ENCODE measurements at places on chromosomes 11 and 22.

DNA sequence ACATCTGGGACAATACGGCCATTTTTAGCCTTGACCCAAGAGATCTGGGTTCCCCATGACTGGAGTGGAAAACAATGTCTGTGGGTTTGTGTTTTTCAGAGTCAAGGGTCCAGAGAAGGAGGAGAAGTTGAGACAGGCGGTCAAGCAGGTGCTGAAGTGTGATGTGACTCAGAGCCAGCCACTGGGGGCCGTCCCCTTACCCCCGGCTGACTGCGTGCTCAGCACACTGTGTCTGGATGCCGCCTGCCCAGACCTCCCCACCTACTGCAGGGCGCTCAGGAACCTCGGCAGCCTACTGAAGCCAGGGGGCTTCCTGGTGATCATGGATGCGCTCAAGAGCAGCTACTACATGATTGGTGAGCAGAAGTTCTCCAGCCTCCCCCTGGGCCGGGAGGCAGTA is 15.7 kb downstream of the NNMT start:
- DNase-seq: no peak

DNA sequence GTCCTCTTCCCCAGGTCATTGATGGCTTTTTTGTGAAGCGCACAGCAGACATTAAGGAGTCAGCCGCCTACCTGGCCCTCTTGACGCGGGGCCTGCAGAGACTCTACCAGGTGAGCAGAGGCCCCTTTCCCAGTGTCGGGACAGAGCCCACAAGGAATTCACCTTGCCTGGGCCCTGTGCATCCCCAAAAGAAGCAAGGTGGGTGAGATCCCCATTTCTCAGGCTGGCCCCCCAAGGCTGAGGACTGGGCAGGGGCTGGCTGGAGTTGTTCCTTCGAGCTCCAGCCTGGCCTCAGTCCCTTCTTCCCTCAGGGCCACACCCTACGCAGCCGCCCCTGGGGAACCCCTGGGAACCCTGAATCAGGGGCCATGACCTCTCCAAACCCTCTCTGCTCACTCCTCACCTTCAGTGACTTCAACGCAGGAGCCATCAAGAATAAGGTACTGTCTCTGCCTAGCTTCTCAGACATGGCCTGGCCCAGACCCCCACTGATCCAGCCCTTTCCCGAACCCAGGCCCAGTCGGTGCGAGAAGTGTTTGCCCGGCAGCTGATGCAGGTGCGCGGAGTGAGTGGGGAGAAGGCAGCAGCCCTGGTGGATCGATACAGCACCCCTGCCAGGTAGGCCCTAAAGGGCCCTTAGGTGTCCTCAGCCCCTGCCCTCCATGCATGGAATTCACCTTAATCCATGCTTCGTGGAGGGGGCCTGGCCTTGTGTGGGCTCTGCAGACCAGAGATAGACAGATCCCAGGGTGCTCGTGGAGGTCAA is 4.7 kb downstream of the MUS81 start:
- DNase-seq: no peak

DNA sequence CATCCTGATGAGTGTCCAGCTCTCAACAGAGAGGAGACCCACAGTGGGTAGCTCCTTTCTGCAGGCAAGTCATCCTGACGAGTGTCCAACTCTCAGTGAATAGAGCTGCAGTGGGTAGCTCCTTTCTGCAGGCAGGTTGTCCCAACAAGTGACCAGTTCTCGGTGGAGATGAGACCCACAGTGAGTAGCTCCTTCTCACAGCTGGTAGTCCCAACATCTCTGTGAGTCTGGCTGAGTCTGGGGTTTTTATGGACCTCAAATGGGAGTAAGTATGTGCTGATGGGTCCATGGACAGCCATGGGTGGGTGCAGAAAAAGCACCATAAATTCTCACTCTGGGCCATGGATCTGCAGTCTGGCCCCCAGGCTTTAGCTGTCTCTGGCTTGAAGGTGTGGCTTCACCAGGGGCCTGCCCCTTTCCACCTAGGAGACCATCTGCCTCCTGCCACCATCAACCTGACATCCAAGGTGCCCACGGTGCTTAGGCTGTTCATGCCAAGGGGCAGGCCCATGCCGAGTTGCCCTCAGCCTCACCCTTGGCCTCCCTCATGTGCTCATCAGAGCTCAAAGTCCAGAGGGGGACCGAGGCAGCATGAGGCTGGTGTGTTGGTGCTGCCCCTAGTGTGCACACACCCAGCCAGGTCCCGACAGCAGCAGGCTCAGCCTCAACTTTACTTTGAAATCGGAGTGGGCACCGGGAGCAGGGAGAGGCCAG is 15.3 kb downstream of the NPAT start:
- no peak for DNase-seq

- no peak for DNase-seq
Measured at GRCh38 chr11:73420136-73420535, 43.9 kb downstream of the RELT start.

DNA sequence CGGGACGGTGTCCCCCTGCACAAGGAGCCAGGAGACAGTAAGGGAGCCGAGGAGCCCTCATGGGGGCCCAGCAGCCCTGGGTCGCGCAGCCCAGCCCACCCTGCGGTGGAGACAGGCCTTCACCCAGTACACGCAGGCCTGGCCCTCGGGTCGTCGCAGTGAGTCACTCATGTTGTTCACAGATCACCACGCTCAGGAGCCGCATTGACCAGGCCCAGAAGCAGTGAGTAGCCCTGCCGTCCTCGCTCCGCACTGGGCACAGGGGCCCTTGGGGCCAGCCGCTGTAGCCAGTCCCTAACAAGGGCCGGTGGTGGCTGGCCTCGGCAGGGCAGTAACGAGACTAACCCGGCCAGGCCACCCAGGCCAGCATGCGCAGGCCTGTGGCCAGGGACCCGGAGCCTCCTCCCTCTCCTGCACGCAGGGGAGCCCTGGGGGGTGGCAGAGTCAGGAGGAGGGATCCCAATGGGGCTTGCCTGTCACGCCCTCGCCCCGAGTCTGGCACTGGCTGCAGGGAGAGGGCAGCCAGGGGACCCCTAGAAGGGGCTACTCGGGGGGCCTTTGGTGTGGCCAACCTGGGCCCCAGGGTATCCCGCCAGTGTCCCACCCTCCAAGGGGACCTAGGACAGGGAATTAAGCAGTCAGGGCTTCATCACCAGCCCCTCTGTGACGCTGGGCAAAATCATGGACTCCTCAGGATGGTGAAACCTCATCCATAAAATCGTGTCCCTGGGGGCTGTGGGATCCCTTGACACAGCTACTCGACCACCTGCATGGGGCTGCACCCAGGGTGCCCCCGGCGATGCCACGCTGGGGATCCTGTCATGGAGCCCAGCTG is 10.1 kb upstream of the MRPL23 start:
- DNase-seq: no peak

GRCh38 chr22:21797444-21798221 is 62.0 kb upstream of the YPEL1 start:
- DNase-seq: no peak

- no peak for DNase-seq
Measured at GRCh38 chr22:31263896-31264640, 28.2 kb downstream of the PIK3IP1 start.

- no peak for DNase-seq
Measured at GRCh38 chr22:50293441-50294318, 13.8 kb downstream of the PLXNB2 start.

DNA sequence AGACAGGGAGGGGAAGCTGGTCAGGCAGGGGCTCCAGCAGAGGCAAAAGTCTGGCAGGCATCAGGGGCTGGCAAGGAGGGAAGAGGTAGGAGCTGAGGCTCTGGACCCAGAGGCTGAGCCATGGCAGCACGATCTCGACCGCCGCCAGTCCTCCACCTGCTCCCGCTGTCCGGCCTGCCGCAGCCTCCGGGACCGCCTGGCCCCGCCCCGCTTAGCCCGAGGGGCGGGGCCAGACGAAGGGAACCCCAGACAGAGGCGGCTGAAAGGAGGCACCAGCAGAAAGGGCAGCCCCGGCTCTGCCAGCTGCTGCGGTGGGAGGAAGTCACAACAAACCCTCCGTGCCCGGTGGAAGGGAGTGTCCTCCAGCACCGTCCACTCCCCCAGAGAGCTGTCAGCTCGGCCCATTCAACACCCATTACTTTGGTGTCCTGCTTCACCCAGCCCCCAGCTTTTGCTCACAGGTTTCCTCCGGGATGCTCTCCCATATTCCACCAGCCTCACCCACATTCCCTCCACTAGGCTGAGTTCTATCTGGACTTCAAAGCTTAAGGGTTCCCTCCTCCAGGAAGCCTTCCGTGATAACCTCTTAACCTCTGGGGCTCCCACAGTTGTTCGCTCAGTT is at the start of gene MFNG:
MFNG (minus strand) TSS at position 161 of the 622 bp plus-strand sequence. CDS start 207 bp downstream, outside the sequence.
- peak; percentile 3 for DNase-seq

DNA sequence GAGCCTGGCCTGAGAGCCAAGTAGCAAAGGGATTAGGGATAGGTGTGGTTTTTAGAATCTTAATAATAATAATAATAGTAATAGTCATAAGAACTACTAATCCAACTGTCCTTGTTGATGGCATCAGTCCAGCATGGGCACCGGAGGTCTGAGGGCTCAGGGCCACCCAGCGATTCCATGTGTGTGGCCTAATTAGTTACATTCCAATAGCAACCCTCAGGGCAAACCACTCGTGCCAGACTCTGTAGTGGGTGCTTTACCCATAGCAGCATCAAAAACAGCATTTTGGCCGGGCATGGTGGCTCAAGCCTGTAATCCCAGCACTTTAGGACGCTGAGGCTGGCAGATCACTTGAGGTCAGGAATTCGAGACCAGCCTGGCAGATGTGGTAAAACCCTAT is 19.0 kb upstream of the MYH9 start:
- no peak for DNase-seq

DNA sequence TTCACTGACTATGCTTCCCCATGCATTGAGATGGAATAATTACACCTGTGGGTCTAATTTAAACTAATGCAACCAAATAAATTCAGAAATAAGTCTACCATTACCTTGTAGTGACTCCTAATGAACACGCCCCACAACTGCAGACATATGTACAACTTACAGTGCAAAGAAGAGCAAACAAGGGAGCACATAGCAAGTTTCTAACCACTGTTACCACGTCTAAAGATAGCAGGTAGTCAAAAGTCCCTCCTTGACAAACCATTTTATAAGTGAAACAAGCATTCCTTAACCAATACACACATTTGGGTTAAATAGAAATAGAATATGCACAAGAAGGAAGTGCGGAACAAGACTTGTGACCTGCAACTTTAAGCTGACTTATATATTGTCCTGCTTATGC is 20.6 kb downstream of the PHF21A start:
- no peak for DNase-seq

DNA sequence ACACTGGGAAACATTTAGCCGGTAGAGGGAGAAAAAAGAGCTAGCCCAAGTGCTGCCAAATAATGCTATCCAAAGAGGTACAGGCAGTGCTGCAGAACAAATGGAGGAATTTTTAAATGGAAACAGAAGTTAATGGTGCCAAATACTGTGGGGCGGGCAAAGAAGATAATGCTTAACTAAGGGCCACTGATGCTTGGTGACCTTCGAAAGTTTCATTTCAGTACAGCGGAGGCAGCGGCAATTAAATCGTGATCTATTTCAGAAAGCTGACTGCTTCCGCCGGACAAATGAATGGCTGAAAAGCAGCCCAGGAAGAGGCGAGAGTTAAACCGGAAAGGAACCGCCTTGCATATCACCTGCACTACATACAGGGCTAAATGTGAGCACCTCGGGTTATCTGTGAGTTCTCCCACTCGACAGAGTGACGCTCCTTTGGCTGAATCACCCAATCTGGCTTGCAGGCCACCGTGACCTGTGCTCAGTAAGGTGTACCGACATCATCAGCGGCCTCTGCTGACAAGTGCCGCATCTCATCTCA is 42.1 kb downstream of the CADM1 start:
- no peak for DNase-seq

GRCh38 chr11:36326524-36327419 is 30.7 kb downstream of the PRR5L start:
- no peak for DNase-seq

DNA sequence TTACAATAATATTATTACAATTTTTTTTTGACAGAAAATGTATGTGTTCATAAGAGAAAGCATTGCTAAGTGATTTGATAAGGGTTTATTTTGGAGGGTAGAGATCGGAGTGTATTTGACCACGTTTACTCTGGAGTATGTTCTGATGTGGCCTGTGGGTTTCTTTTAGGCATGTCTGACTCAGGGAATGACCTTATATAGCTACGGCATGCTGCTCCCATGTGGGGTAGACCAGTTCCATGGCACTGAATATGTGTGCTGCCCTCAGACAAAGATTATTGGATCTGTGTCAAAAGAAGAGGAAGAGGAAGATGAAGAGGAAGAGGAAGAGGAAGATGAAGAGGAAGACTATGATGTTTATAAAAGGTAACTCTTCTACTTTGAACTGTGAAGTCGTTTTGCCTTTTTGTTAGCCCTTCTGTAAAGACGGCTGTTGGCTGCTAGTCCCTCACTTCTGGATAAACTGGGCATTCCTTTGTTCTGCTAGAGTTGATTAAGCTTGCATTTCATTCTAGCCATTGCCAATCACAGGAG is 38.1 kb upstream of the ST14 start:
- DNase-seq: no peak

DNA sequence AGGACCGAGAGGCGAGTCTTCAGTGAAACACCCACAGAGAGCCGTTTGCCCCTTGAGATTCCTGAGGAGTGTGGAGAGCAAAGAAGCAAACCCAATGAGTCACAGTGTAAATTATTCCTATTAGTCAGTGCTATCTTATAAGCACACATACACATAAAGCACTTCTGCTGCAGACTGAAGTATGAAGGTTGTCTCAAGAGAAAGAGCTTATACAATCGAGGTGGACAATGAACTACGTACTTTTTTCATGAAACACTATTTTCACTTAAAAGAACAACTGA is 37.3 kb downstream of the GALNT18 start:
- no peak for DNase-seq

GRCh38 chr11:36130401-36130800 is 158.8 kb downstream of the COMMD9 start:
- DNase-seq: no peak

Data from NCI-H748 treated with DMSO at 0.1 percent for 48 hours (cell line).